ENCODE measurements at places on chromosomes 11 and 22. TPM values are rescaled to one million over a fixed set of nuclear protein-coding genes. Genes with fewer than 3 reads are reported as not detected.

- no peak for DNase-seq
Measured at GRCh38 chr22:22129387-22129786, 115.2 kb upstream of the VPREB1 start.

The RAB36 gene
- polyA plus RNA-seq: 16.5 TPM

GRCh38 chr11:45050111-45050510 lies 96.3 kb upstream of the PRDM11 start:
- DNase-seq: no peak

GRCh38 chr11:11427140-11427539 lies 74.1 kb upstream of the CSNK2A3 start:
- DNase-seq: no peak

DNA sequence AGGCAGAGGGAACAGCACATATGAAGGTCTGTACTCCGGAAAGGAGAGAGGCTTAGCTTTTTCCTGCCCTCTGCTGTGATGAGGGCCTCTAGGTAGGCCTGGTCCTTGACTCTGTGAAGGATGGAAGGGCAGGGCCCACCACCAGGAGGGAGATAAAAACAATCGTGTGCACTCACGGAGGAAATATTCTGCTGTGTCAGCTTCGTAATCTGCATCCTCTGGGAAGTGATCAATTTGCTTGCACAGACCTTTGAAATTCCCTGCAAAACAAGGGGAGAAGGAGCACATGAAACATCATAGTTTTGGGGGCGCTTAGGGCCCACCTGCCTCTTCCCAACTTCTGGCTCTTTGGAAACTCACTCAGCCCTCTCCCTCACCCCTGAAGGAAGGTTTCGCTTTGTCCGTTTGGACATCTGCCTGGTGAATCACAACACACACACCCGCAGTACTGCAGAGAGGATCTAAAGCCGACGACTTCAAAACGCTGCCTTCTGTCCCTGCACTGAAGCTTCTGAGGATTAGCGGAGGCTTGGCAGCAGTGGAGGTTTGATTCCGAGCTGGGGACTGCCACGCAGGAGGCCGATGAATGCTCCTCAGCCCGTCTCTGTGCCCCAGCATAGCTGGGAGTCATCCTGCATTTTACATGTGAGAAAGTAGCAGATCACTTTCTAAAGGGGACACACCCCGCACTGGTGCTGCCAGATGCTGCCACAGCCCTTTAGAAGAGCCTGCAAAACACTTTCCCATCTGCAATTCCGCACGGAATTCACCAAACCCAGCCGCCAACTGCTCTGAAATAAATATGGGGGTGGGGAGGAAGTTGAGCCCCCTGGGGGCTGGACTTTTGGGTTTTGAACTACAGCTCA lies 58.6 kb upstream of the EIF3D start:
- DNase-seq: no peak

DNA sequence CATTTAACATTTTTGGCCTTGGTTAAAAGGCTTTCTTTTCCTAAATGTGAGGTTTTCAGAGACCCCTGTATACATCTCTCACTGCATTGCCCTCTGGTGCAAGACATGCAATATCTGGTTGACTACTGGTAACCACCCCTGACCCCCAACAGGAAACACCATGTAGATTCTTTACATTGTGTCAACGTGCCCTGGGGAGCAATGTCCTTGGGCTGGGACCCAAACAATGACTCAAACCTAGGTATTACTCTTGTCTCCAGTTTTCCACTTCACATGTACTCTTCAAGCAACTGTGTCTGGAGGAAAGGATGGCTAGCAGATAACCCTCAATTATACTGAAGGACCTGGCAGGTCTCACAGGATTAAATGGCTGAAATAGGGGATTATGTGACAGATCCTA lies 1.1 kb upstream of the GPR83 start:
- no peak for DNase-seq
